ENCODE measurements at places on chromosomes 12 and 14. TPM values are rescaled to one million over a fixed set of nuclear protein-coding genes. Genes with fewer than 3 reads are reported as not detected.

Gene ABCC9
- under 0.01 TPM for total RNA-seq

Gene UBE2N
- total RNA-seq, result 169 TPM

Gene KRT3
- not detected for total RNA-seq

Gene RPS6KL1
- 7.0 TPM for total RNA-seq

Gene JPH4
- total RNA-seq, result under 0.01 TPM

Gene DCN
- total RNA-seq, result 0.97 TPM

Gene ACRBP
- total RNA-seq, result 0.57 TPM

Gene OTX2
- total RNA-seq, result not detected

Gene C12orf56
- not detected for total RNA-seq

Gene RASSF8
- total RNA-seq, result 40.6 TPM

All from bladder microvascular endothelial cell (primary cell).